ENCODE measurements at places on chromosomes 5 and 9.

GRCh38 chr9:111148052-111149017 lies 110.1 kb upstream of the LPAR1 start:
- DNase-seq = no peak

GRCh38 chr5:78116167-78116566 lies 178.3 kb downstream of the AP3B1 start:
- no peak for DNase-seq

- no peak for DNase-seq
Observed at GRCh38 chr5:1744393-1745122, 55.1 kb downstream of the MRPL36 start.

GRCh38 chr5:2291146-2291840 lies 408.6 kb upstream of the IRX4 start:
- no peak for DNase-seq

All from stimulated activated CD4-positive, alpha-beta T cell treated with anti-CD3 and anti-CD28 coated beads, Interleukin-4, amount 100 ng/mL, for 4 hours (primary cell).